ENCODE measurements at places on chromosomes 3 and 15.

GRCh38 chr15:69828181-69828828 lies 269.4 kb downstream of the TLE3 start:
- DNase-seq: no peak

GRCh38 chr15:42819786-42820185 lies 82.9 kb upstream of the CDAN1 start:
- no peak for DNase-seq

DNA sequence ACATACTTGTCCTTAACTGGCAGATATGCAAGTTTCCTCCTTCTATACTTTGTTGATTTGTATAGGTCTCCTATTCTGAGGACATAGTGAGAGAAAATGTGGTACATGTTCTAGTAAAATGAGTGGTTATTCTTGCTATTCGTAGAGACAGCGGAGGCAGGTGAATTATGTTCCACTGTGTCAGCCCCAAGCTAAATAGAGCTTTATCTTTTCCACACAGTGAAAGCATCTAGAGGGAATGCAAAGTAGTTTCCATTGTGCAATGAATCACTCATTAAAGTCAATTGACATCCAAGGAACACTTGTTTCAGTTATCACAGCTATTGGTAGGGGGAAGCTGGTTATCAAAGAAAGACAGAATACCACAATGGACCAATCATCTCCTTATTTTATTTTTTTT lies 262.4 kb downstream of the NLGN1 start:
- no peak for DNase-seq

- no peak for DNase-seq
Observed at GRCh38 chr3:132973441-132973840, 64.8 kb upstream of the TMEM108 start.

DNA sequence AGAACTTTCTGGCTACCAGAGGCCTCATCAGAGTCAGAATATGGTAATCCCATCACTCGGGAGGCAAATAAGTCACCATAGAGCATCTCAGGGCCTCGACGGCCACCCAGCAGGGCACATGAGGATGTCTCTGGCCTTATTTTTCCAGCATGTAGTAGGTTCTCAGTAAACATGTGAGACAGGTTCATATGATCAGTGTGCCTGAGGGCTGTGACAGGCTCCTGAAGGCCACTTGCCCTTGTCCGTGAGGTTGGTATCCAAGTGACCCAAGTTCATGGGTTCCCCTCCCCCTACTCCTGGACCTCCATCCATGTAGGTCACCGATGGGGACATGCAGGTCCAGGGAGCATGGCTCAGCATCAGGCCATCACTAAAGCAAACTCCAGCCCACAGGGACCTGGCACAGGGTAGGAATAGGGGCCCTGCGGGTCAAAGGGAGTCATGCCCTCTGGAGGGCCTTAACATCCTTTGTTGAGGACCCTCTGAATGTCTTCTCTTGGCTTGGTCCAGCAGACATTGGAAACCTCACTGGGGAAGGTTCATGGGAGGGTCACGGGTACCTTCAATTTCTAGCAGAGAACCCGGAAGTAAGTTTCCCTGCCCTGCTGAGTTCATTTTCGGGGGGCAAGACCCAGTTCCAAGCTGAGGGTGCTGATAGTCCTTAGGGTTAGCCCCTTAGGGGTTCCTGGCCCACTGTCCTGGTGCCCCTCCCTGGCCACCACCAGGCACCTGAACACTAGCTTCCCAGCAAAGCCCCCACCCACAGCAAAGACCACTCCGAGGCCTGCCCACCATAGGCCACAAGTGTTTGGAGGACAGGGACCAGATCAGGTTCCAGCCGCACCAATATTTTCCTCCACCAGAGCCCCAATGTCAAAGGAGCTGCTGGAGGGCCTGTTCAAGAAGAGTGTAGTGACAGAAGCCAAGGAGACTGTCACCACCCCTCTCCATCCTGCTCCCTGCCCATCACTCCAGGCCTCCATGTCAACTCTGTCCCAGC lies 61.1 kb downstream of the ZNF445 start:
- DNase-seq: no peak

GRCh38 chr15:29802411-29802810 lies 19.9 kb downstream of the TJP1 start:
- no peak for DNase-seq

DNA sequence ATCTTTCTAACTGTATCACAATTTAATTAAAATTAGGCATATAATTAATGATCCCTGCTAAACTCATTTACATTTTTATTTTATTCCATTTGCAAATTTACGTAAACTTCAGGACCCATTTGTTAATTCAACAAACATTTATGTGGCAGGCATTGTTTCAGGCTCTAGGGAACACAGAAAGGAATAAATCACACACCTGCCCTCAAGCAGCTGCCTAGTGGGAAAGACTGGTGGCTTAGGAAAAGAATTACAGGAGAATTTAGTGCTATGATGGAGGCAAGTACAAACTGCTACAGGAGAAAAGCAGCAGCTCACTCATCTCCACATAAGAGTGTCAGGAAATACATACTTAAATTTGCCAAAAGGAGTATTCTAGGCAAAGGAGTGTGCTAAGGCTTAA lies 11.2 kb downstream of the CBLB start:
- no peak for DNase-seq

- no peak for DNase-seq
Observed at GRCh38 chr15:71821547-71822129, 11.3 kb downstream of the NR2E3 start.

DNA sequence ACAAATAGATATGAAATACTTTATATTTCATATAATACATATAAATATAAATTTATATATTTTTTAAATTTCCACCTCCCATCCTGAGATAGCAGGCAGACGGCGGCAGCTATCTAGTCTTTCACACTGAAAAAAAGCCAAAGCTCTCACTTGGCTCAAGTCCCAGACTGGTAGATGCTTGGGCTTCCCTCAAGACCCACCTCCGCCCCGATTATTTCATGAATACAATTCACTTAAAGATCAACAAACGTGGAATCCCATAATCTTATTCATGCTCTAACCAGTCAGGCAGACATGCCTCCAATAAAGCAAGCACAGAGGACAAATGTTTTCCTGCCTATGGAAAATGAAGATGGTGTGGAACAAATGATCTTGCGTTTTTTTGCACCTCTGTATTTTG lies 275.9 kb upstream of the NR2F2 start:
- no peak for DNase-seq

DNA sequence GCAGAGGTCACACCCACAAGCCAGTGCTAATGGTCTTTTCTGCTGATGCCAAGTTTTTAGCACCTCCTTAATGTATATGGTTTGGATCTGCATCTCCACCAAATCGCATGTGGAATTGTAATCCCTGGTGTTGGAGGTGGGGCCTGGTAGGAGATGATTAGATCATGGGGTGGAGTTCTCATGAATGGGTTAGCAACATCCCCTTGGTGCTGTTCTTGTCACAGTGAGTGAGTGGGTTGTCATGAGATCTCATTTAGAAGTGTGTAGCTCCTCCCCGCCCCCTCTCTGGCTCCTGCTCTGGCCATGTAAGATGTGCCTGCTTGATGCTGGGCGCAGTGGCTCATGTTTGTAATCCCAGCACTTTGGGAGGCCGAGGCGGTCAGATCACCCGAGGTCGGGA lies 37.3 kb upstream of the KLHL6 start:
- no peak for DNase-seq

DNA sequence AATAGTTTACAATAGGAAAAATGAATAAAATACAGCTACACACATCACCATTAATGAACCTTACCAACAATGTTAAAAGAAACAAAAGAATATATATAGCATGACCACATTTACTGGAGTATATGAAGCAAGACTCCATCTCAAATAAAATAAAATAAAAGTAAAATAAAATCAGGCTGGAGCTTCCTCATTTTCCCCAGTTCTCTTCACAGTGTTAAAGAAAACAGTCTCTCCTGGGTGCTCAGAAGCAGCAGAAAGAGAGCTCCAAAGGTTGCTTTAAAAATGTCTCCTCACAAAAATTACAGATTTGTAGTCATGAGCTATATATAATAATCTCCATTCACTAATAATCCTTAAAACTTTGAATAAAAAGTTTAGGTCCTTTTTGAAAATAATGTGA lies 48.8 kb downstream of the PIK3CB start:
- DNase-seq: no peak

GRCh38 chr3:146065573-146066006 lies 95.4 kb downstream of the PLOD2 start:
- DNase-seq: peak; percentile 60

- peak; percentile 99 for DNase-seq
Observed at GRCh38 chr3:33658991-33659848, 58.8 kb downstream of the CLASP2 start.

DNA sequence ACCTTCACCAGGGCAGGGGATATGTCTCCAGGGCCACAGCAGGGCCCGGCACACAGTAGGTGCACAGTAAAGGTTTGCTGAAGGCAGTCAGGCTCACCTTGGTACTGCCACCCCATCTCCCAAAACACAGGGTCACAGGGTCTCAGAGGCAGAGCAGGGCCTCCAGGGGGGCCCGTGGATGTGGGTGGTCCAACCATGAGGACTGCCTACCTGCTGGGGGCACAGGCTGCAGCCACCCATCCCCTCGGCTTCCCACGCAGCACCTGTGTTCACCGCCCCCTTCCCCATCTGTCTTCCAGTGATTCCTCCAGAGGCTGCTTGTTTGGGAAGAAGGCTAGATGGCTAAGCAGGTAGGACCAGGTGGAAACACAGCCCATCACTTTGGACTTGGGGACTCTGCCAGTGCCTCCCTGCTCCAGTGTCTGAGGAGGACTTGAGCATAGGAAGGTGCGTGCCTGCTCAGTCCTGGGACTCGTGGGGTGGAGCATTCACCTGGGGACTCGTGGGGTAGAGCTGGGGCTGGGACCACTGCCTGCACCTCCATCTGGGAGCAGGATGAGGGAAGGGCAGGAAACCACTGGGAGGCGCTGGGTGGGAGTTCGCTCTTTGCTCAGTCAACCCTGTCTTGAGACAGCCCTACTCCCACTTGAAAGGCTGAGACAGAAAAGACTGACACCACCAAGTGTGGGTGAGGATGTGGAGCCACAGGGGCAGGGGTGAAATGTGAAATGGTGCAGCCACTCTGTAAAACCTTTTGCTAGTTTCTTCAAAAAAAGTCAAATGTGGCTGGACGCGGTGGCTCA lies 18.8 kb upstream of the PLXND1 start:
- DNase-seq: no peak

- DNase-seq: peak; percentile 43
Observed at GRCh38 chr3:26719134-26719533, 96.6 kb downstream of the LRRC3B start.

DNA sequence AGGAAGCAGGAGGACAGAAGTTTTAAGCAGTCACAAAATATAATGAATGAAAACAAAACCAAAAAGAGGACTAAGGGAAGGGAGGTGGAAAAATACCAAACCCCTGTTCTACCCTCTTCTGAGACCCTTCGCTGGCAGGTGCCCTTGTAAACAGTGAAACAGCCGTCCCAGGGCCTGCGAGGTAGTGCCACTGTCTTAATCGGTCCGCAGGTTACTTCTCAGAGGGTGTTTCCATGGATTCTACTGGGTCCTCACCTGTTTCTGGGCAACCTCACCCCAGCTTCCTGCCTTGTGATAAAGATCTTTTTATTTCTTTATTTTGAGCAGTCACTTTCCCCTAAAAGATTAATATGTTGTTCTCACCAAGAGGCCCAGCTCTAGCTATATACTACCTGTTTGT lies 65.3 kb downstream of the SLC30A4 start:
- DNase-seq: no peak

GRCh38 chr3:93988283-93988682 lies 8.3 kb downstream of the ARL13B start:
- no peak for DNase-seq

DNA sequence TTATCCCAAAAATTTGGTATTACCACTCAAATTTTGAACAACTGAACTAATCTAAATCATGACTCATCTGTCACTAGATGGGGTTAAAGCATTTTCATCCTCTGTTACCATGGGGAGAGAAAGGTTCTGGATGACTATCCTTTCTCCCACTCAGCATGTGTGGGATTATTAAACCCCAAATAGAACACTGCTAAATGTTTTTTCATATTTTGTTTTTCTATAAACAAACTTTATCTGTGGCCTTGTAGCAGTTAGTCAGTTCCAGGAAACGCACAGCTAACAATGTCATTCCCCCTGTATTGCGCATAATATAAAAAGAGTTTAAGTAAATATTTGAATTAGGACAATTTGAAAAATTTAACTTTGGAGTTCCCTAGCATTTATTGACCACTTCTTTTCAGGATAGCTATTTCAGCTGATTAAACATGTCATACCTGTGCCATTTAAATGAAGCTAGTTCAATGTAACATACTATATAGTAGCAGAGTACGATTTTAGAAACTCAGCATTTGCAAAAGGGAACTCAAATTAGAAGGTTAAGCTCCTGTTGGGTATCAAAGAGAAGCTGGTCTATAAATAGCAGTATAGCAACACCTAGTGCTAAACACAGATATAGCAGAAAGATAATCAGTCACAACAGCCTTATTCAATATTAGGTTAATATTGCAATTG lies 9.2 kb upstream of the TMEM212 start:
- DNase-seq: peak; percentile 67

- no peak for DNase-seq
Observed at GRCh38 chr3:195042743-195043606, 228.0 kb downstream of the XXYLT1 start.

GRCh38 chr3:183822631-183823030 lies 2.7 kb downstream of the MAP6D1 start:
- DNase-seq: peak; percentile 85

- no peak for DNase-seq
Observed at GRCh38 chr3:194967151-194968117, 281.8 kb downstream of the FAM43A start.

DNA sequence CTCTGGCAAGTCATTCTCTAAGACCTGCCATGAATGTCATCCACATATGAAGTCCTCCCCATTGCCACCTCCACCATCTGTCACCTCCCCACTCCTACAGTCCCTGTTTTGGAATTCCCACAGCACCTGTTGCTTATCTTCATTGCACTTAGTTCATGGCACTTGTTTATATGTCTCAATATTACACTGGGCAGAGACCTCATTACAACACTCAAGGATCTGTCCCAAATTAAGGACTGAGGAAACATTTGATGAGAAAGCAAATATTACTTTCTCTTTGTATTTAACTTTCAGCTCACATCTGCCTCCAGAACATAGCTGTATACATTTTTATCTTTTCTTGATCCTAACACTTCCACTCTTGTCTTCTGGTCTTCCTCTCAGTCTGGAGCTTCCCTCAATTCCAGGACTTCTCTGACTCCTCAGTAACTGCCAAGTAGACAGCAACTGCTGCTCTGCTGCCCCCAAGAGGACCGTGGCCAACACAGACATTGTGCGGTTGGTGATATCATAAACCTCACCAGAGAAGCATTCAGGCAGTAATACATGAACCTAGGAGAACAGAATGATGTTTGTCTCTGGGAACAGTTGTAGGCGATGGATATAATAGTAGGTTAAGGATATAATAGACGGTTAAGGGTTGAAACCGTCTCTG lies 45.0 kb upstream of the FGF12 start:
- DNase-seq: peak; percentile 40

- DNase-seq: peak; percentile 68
Observed at GRCh38 chr3:50278880-50279224, at the start of gene LSMEM2. LSMEM2 (plus strand) TSS chr3:50279087; CDS start chr3:50279114, 27 bp downstream.

GRCh38 chr15:80788536-80788935 lies 9.4 kb downstream of the CEMIP start:
- DNase-seq: no peak

Data from globus pallidus (tissue), 1 donor.